ENCODE measurements at places on chromosomes 7 and 10.

DNA sequence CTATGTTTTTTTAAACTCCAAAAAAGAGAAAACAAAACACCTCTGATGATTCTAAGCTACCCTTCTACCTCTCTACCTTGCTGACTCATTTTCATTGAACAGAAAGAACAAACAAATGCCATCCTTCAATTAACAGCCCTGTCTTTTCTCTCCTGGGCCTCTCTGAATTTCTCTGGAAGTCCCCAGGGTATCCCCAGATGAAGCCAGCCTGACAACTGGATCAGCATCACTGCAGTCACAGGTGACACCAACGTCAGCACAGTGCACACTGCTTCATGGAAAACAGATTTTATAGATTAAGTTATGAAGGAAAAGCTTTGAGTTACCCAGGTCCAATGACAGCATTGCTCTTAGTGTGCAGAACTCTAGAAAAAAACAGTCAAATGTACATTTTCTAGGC lies 5.7 kb downstream of the HUS1 start:
- no peak for DNase-seq

- DNase-seq = no peak
These were observed 23.3 kb upstream of the SORCS3 start for GRCh38 chr10:104617831-104618230.

DNA sequence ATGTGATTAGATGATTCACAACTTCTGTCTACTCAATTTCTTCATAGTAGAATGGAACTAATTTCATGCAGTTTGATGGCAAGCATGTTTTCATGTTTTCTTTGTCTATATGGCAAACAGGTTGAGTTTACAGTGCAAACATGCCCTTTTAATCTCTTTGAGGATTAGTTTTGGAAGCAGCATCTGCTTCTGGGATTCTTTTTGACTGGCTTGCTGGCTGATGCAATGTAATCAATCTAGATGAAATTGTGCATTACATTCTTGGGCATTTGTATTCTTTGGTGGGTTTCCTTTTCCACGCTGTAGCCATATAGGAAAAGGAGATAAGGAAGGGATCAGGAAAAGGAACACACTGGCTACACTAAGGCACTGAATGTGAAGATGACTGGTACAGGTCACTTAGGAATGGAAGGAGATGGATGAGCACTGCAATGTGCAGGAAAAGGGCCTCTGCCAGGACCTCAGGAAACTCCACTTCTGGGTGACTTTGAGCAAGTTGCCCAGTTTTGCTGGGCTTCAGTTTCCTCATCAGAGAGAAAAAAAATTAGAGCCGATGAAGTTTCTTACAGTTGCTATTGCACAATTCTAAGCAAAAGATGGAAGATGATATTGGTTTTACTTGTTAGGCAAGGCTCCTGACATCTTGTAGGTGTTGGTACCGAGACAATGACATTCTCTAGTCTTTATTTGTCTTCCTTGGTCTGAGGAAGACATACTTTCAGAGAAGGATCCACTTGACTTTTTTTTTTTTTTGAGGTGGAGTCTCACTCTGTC lies 269.1 kb downstream of the SUGCT start:
- DNase-seq = no peak

- DNase-seq = no peak
These were observed 41.9 kb downstream of the CALML3 start for GRCh38 chr10:5566614-5567013.

- no peak for DNase-seq
These were observed 81.6 kb downstream of the SAMD9 start for GRCh38 chr7:93036149-93036640.

GRCh38 chr7:98745722-98746318 lies 124.0 kb downstream of the TMEM130 start:
- DNase-seq = peak; percentile 63

DNA sequence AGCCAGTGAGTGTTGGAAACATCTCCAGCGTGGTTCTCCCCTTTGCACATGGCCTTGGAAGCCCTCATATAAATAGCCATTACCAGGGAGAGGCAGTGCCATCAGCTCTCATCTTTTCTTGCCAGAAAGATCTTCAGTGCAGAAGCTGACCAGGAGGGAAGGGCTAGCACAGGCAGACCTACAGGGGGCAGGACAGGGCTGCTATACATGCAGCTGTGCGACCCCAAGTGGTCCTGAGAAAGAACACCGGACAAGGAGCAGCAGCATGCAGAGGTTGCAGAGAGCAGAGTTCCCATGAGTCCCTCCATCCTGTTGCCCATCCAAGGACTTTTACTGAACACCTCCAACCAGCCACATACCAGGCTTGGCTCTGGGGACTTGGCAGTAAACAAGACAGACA lies 17.1 kb downstream of the GRID1 start:
- DNase-seq = no peak

DNA sequence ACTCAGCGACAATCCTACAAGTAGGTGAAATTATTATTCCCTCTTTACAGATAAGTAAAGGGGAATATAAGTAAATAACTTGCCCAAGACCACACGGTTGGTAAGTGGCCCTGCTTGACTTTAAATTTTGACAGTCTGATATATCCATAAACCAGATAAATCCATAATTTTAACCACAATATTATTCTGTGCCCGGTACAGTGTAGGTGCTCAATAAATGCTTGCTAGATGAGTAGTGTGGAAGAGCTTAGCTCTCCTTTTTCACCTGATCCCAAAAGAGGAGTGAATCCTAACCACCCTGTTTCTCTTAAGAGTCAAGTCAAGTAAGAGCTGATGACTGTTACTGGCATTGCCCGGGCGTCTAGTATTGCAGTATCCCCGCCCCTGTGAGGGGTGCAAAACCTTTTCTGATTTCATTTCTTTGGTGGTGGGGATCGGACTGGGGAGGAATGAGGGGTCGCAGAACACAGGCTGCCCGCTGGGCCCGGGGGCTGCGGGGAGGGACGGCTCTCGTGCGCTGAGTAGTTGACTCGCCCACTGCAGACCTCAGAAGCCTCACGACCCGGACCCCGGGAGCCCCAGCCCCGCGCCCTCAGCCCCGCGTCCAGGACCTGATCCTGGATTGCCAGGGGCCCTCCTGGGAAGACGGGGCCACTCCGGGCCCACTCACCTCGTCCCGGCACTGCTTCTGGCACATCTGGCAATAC lies 490 bp downstream of the KIN start:
- DNase-seq = no peak

DNA sequence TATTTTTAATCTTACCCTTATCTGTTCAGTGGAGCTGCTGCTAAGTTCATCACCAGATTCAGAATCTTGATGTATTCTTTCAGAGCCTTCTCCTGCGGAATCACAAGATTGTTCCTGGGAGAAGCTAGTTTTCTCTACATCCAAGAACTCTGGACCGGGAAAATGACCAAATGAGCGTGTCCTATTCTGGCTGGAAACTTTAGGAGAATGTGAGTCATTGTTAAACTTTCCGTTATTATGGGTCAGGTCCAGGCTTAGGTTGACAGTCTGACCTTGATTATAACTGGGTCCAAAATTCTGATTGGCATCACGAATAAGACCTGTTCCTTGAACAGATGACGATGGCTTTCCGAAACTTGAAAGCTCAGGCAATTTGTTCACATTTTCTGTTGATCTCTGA lies 20.5 kb downstream of the ARHGAP12 start:
- DNase-seq = no peak

DNA sequence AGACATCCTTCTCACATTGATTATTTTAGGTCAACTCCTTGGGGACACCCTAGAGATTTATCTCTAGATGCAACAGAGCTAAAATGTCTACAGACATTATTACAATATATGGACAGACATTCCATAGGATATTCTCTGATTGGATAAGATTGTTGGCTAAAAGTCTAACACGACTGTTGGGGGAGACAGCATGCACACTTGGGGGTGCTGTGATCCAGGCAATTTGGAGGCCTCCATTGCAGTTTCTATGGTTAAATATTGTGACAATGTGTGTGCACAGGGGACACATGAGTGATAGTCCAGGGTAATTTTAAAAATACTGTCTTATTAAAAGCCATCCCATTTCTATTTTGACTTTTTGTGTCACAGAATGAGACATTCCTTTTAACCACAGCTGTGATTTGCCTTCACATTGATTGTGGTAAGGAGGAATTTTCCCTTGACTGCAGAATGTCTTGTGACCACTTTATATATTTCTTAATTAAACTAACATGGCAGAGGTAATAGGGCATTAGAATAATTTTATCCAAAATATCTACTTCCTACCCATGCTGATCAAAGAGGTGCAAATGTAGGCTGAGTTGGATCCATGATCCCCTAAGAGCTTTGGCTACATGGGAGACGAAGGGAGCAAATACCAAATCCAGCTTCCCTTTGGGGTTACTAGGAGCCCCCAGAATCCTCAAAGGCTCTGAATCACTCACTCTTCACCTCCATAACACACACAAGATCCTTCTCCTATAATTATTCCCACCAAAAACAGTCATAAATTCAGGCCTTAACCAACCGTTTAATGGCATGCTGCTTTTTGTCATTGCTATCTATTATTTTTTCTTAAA lies 7.3 kb downstream of the TFPI2 start:
- no peak for DNase-seq

- DNase-seq = no peak
These were observed 170.7 kb upstream of the DKK1 start for GRCh38 chr10:52143338-52143737.

DNA sequence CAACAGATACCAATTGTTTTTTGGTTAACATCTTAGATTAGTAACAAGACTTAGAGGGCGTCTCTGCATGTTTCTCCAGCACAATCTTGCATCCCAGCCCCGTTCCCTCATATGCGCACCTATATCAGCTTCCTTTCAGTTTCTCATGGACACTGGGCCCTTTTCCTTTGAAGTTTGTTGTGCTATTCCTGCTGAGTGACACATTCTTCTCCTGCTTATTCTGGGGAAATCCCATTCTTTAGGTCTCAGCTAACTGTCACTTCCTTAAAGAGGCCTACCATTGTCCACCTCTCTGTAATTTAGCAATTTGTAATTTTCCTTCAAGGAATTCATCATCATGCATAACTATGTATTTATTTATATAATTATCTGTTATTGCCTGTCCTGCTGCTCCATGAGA lies 110.3 kb upstream of the STEAP1B start:
- no peak for DNase-seq

GRCh38 chr10:51397695-51398094 lies 301.7 kb downstream of the CSTF2T start:
- DNase-seq = no peak

DNA sequence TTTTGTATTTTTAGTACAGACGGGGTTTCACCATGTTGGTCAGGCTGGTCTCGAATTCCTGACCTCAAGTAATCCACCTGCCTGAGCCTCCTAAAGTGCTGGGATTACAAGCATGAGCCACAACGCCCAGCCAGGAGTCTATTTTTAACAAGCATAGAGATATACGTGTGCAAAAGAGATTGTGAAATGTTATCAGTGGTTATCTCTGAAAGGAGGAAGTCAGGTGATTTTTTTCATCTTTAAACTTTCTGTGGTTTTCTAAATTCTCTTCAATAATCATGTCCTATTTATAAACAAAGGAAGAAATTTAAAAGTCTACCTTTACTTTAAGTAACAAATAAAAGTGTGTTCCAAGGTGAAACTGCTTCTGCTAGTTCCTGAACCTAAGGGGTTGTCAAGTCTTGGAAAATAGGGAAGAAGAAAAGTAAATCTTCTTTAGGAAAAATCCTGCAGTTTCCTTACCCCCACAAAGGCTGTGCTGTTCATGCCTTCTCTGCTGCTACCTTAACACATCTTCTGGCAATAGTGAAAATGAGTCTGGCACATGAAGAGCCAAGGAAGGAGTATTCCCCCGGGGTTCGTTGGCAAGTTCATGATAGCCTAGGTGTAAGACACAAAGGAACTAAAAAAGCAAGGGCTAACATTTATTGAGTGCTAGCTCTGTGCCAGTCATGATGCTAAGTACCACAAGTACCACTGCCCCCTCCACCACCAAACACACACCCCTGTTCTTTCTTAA lies 51.1 kb downstream of the CYP26A1 start:
- DNase-seq = no peak

DNA sequence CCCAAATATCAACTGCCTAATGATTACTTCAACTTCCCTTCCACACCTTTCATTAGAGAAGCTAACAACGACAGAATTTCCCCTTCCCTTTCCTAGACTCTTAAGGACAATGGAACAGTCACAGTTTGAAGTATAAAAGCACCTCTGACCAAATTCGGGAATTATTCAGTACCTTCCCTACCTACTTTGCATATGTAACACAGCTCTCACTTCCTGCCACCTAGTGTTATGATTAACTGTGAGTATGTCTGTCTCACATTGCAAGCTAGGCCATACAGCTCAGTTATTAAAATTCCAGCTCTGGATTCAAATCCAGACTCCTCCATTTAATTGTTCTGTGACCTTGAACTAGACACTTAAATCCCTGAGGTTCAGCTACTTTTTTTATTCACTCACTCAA lies 44.8 kb upstream of the HPSE2 start:
- DNase-seq = no peak

DNA sequence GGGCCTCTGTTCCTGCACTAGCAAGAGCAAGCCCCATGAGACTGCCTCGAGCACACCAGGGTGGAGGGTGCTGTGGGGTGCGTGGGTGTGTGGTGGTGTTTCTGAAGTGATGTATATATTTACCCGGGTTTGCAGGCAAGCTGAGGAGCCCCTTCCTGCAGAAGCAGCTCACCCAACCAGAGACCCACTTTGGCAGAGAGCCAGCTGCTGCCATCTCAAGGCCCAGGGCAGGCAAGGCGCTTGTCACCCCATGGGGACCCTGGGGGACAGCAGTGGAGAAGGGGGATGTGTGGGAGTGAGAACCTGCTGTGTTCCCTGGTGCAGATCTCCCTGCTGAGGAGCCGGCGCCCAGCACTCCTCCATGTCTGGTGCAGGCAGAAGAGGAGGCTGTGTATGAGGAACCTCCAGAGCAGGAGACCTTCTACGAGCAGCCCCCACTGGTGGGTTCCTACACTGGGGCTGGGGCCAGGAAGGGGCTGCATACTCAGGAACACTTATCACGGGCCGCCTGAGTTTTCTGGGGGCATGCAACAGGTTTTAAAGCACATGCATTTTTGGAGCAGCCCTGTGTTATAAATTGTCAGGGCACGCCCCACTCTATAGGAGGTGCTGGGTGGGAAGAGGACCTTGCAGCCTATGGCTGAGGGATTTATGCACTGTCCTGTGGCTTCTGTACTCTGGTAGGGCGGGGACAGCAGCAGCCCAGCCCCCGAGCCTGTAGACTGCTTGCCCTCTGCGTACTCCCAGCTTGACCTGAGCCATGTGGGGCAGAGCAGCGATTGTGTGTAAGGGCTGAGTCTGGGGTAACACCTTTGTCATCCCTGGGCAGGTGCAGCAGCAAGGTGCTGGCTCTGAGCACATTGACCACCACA lies 5.9 kb downstream of the PGAM2 start:
- DNase-seq = no peak

DNA sequence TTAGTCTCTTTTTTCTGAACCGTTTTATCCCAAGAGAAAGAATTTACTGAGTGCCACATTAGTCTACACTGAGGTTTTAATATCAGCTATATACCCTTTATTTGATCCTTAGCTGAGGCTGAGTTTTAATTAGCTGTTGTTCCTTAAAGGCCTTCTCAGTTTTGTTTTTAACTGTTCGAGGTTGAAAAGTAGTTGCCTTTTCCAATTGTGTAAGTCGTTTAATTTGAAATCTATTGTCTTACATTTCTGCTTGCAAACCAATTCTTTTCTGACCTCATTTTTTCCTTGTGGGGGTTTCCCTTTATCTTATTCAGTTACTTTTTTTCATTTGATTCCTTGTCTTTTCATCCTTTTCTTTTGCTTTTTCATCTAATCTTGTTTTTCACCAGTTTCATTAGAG lies 30.8 kb downstream of the UMAD1 start:
- no peak for DNase-seq

GRCh38 chr10:49090696-49091380 lies 24.5 kb downstream of the VSTM4 start:
- DNase-seq = no peak
